ENCODE measurements at places on chromosomes 2 and 18.

GRCh38 chr18:35786365-35787042 is 186.0 kb upstream of the RMP24 start:
- no peak for DNase-seq

DNA sequence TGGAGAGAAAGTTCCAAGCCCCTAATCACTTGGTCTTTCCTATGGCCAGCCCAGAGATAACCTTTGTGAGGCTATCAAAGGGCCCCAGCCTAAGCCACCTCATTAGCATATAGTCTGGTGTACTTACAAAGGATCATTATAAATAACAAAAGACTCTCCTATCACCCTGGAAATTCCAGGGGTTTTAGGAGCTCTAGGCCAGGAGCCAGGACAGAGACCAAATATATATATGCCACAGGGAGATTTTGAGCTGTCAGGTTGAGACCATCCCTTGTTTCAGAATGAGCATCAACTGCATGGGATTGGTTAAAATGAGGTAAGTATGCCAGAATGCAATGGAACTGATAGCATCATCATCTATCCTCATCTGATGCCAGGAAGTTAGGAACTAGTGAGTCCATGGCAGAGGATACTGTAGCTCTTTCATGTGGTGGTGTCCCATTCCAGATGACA is 32.1 kb upstream of the CHRNA1 start:
- DNase-seq, result no peak

- no peak for DNase-seq
These were observed 35.1 kb downstream of the ITGB1BP1 start for GRCh38 chr2:9388199-9388681.

- no peak for DNase-seq
These were observed 34.8 kb upstream of the TMEM177 start for GRCh38 chr2:119644186-119644585.

- no peak for DNase-seq
These were observed 23.7 kb downstream of the ACMSD start for GRCh38 chr2:134862069-134862468.

- no peak for DNase-seq
These were observed 6.7 kb upstream of the SDC1 start for GRCh38 chr2:20231598-20232026.

- no peak for DNase-seq
These were observed 205.2 kb upstream of the RGPD4 start for GRCh38 chr2:107621186-107622165.

- DNase-seq, result no peak
These were observed 36.3 kb upstream of the LBH start for GRCh38 chr2:30195016-30195415.

GRCh38 chr2:136291871-136292270 is 173.9 kb upstream of the CXCR4 start:
- no peak for DNase-seq

GRCh38 chr2:238956676-238957075 is 108.8 kb downstream of the TWIST2 start:
- DNase-seq, result no peak

DNA sequence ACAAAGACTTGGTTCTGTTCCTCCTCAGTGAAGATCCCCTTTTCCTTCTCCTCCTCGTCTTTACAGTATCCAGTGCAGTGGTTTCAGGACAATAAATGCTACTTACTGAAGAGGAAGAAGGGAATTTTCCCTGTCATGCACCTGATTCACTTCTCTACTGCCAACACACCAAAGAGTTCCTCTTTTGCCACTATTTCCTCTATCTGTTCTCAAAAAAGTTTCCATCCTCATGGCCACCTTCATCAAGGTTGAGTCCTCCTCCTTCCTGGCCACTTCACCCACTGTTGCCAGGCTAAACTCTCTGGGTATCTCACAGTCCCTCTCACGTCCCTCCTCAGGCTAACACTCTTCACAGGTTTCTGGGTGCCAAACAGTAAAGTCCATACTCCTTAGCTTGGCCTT is 41.7 kb downstream of the PLEKHM3 start:
- DNase-seq, result no peak

DNA sequence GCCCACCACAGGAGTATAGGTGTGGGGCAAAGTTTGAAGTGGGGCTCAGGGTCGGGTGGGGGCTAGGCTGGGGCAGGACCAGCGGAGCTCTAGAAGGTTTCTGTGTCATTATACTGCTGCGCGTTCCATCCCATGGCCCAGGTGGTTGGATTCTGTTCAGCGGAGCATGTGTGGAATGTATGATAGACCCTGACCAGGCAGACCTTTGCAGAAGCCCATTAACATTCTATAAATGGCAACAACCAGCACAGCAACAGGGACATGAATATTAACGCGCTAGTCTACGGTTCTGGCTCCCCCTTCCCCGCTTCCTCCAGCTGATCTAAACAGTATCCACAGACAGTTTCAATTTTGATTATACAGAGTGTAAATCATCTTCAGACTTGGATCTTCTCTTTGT is 4.1 kb upstream of the PRKCE start:
- DNase-seq, result no peak

DNA sequence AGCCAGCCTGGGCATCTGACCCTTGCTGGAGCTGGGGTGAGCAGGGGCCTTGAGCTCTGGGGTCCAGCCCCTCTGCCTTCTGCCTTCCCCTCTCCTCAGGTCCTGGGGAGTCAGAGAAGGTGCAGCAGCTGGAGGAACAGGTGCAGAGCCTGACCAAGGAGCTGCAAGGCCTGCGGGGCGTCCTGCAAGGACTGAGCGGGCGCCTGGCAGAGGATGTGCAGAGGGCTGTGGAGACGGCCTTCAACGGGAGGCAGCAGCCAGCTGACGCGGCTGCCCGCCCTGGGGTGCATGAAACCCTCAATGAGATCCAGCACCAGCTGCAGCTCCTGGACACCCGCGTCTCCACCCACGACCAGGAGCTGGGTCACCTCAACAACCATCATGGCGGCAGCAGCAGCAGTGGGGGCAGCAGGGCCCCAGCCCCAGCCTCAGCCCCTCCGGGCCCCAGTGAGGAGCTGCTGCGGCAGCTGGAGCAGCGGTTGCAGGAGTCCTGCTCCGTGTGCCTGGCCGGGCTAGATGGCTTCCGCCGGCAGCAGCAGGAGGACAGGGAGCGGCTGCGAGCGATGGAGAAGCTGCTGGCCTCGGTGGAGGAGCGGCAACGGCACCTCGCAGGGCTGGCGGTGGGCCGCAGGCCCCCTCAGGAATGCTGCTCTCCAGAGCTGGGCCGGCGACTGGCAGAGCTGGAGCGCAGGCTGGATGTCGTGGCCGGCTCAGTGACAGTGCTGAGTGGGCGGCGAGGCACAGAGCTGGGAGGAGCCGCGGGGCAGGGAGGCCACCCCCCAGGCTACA is 3.8 kb downstream of the EMILIN1 start:
- no peak for DNase-seq

- no peak for DNase-seq
These were observed 118.8 kb upstream of the SP3 start for GRCh38 chr2:174083843-174084458.

DNA sequence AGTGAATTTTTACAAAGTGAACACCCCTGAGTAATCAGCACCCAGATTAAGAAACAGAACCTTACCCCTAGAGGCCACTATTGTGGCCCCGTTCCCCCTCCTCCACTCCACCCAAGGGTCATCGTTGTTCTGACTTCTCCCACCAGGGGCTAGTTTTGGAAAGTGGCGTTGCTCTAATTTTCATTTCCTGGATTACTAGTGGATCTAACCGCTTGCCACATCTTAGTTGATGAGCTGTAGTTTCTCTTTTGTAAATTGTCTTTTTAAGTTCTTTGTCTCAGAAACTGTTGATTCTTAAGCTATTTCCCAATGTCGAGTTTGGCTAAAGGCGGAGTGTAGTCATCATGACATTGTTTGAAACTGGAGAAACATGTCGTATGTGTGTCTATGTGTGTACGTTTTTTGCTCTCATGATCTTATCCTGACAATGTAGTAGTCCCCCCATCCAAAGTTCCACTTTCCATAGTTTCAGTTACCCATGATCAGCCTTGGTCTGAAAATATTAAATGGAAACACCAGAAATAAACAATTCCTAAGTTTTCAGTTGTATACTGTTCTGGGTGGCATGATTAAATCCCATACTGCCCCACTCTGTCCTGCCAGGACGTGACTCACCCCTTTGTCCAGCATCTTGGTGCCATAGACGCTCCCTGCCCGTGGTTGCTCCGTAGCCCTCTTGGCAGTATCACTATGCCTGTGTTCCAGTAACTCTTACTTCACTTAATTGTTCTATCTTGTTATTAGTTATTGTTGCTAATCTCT is 71.0 kb upstream of the SP3 start:
- DNase-seq, result no peak

DNA sequence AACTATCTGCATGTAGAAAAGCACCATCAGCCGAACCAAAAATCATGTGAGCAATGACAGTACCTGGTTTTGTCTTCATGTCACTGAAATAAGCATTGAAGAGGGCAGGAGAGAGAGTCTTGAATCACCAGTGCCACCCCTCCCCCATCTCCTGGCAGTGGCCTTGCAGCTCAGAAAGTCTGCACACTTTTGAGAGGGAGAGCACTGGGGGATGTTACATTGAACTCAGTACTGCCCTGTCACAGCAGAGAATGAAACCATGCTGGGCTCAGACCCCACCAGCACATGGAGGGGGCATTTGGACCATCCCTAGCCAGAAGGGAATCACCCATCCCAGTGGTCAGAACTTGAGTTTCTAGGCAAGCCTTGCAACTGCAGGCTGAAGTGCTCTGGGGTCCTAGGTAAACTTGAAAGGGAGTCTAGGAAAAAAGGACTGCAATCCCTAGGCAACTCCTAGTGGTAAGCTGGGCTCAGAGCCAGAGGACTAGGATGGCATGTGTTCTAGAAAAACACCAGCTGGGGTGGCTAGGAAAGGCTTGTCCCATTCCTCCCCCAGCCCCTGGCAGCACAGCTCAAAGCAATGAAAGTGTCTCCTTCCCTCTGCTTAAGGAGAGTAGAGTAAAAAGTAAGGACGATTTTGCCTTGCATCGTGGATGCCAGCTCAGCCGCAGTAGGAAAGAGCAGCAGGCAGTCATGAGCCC is 259.9 kb upstream of the MYT1L start:
- no peak for DNase-seq

DNA sequence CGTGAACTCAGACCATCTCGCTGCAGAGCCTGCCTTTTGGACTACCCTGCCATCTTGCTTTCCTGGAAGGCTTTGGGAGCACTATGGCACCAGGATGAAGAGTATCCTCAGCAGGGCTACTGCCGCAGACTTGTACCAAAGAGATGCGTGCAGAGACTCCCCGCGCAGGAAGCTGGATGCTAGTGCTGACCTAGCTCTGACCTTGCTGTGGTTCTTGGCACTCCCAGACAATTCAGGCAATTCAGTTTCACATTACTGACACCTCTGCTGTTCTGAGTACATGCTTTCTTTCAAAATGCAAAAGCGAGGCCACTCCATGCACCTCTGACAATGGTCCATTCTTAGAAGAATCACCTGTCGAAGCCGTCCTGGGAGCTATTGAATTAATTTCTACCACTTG is 251.5 kb upstream of the MEX3C start:
- DNase-seq, result no peak

- no peak for DNase-seq
These were observed 52.4 kb downstream of the AKAIN1 start for GRCh38 chr18:5144629-5145028.

DNA sequence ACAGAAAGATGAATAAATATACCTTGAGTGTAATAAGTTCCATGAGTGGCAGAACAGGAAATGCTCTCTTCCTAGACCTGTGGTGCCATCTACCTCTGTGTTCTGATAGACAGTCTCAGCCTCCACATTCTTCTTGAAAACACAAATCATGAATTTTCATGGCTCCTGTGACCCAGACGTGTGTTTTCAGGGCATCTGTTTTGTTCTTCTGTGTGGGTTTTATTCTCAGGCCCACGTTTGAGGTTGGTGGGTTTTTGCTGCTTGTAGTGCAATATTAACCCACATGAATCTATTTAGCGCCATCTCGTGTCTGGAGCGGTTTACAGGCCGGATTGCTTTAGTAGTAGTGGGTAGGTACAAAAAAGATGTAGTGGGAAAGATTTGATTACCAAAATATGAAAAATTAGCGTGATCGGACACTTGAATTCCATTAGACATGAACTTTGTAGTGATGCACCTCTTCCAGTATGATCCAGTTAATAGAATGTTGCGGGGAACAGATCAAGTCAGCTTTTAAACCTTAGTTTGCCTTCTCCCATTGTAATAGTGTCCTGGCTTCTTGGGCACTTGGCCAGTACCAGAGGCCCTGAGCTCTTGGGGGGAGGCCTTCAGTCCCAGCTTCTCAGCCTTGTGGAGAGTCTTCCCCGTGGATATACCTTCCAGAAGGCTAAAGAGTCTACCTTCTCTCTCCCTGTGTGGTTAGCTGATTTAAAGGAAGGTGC is 256.5 kb downstream of the TPGS2 start:
- DNase-seq, result no peak

- no peak for DNase-seq
These were observed 61.3 kb downstream of the TMEM247 start for GRCh38 chr2:46540496-46541331.

DNA sequence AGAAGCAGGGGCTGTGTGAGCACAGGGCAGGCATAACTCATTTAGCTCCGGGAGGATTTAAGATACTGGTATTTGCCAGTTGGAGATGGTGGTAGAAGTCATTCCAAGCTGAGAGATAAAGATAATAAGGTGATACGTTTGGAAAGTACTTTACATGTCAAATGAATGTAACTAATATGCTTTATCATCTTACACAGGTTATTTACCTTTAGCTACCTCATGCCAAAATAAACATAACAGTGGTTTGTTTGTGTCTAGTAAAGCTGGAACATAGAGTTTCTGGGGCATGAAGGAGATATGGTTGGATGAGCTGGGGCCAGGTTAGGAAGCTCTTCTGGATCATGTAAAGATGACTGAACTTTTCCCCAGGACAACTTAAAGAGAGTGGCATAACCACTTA is 126.9 kb upstream of the PIK3C3 start:
- no peak for DNase-seq

All from stimulated activated CD8-positive, alpha-beta memory T cell treated with anti-CD3 and anti-CD28 coated beads, Interleukin-2, amount 100 ng/mL, for 1 hour (primary cell).